ENCODE measurements at places on chromosomes 1 and 21. TPM values are rescaled to one million over a fixed set of nuclear protein-coding genes. Genes with fewer than 3 reads are reported as not detected.

CCDC181 gene
- not detected for total RNA-seq

TP73 gene
- 0.17 TPM for total RNA-seq

LENEP gene
- 3.1 TPM for total RNA-seq

- no peak for DNase-seq
Measured at GRCh38 chr1:5750186-5751162, 241.8 kb downstream of the NPHP4 start.

GRCh38 chr1:228275430-228276173, 67.8 kb downstream of the OBSCN start:
- peak; percentile 90 for DNase-seq

- DNase-seq: no peak
Measured at GRCh38 chr1:17755120-17755519, at the start of gene ACTL8. ACTL8 (plus strand) TSS chr1:17755333; CDS start chr1:17823009, 67,676 bp downstream.

CCDC17 gene
- total RNA-seq: 7.6 TPM

DNA sequence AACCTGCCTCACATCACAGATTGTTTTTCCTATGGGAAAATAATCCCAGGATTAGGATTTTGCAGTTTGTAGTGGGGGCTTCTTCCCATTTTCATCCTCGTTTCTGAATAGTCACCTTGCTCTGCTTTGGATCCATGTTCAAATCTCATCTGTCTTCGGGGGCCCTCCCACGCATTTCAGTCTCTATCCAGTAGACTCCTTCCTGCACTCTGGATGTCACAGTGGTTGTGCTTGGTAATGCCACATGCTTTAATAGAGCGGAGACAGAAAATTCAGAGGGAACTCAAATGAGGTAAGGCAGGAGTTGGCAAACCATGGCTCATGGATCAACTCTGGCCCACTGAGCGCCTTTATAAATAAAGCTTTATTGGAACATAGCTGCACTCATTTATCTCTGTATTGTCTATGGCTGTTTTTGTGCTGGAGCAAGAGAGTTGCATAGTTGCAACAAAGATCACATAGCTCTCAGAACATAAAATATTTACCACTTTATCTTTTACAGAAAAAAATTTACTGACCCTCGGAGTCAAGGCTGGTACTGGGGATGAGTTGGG, 101.0 kb downstream of the SPATA46 start:
- no peak for DNase-seq

GRCh38 chr1:228340686-228341449, 65.8 kb downstream of the TRIM11 start:
- no peak for DNase-seq

GRCh38 chr1:166090244-166090643, 76.6 kb downstream of the FAM78B start:
- DNase-seq: no peak

GRCh38 chr1:184867866-184868689, 106.2 kb downstream of the NIBAN1 start:
- DNase-seq: no peak

DNA sequence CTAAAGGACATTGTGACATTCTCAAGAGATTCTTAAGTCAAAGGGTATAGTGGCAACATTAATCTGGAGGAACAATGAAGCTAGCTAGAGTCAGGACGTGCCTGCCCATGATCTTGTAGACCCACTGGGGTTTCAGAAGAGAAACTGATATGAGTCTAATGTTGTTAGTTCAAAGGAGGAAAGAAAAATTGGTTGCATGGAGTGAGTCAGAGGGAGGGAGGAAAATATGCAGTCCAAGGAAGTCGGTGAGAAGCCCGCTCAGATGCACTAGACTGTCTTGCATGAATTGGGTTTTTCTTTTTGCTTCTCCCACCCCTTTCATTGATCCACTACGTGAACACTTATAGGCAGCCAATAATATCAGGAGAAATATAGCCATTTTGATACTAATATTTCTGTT, 53.8 kb upstream of the SYT14 start:
- no peak for DNase-seq

Data from CD4-positive, alpha-beta memory T cell (primary cell).